GM12891 (cell line): ENCODE measurements at places on chromosomes 16 and 17.

DNA sequence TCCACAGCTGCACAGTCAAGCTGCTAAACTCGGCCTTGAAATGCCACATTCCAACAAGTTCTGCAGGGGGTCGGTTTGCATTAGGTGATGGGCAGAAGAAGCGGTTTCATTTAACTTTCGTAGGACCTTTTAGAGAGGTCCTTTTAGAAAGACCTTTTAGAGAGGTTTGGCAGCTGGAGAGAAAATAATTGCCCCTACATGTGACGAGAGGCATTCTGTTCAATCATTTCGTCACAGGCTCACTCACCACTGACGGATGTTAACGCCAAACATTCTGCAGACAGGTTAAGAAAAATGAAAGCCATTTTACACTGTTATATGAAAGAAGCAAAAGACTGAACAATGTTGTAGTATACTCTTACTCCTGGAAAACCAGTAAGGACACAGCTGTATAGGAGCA, 76.5 kb upstream of the ZNF423 start:
- DNase-seq = no peak

GRCh38 chr16:10827691-10828341, 9.2 kb upstream of the TVP23A start:
- no peak for DNase-seq

GRCh38 chr16:70687102-70687511, 1.3 kb upstream of the MTSS2 start:
- DNase-seq = no peak

GRCh38 chr17:5299383-5299782, 17.3 kb downstream of the RABEP1 start:
- DNase-seq = no peak

GRCh38 chr16:87431926-87432325, 39.8 kb downstream of the MAP1LC3B start:
- no peak for DNase-seq

- DNase-seq = no peak
Measured at GRCh38 chr17:31903401-31903800, 1.9 kb upstream of the UTP6 start.

- DNase-seq = no peak
Measured at GRCh38 chr16:67165121-67166078, 855 bp downstream of the HSF4 start.

DNA sequence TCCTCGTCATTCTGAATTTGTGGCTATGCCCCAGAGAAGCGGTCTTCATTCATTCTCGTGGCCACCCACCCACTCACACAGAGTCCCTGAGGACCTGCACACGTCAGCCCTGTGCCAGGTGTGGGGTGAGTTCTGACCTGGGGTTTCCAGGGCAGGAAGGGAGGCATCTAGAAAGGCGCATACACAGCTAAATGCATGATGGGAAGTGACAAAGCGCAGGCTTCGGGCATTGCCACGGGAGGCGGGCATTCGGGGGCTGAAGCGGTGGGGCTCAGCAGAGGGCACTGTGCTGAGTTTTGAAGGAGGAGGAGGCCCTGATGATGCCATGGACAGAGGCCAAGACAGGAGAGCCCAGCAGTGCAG, 10.9 kb downstream of the UBALD2 start:
- DNase-seq = no peak

- no peak for DNase-seq
Measured at GRCh38 chr17:1137465-1137894, 42.3 kb downstream of the ABR start.

DNA sequence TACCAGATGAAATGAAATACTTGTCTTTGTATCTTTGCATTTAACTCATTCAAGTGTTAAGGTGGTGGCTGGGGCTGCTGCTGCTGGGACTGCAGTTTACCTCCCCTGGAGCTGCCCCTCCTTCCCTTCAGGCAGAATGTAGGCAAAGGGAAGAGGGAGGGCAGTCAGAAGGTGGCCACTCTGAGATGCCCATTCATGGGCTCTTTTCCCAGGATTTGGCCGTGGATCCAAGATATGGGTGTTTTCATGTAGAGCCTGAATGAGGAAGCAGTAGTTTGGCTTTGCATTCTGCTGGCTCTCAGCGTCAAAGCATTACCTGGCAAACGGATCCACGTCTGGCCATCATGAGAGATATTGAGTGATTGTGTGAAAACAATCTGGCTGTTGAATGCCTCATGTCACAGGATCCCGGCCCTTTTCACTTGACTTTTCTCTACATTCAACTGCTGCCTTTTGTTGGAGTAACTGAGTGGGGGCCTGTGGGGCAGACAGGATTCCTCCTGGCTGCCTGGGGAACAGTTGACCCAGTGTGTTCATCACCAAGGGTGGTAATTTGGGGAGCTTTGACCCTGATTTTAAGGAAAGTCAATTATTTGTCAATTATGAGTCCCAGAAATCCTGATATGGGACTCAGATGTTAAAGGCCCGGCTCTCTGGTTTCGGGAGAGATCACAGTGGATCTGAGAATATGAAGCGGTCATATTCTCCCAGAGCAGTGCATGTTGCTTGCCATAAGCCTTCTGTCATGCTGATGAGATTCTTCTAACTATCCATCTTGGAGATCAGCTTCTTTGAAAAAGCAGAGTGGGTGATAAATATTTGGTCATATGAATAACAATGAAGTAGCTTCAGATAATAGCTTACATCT, 236.8 kb downstream of the IRX3 start:
- DNase-seq = no peak
